ENCODE measurements at places on chromosomes 5 and 9.

DNA sequence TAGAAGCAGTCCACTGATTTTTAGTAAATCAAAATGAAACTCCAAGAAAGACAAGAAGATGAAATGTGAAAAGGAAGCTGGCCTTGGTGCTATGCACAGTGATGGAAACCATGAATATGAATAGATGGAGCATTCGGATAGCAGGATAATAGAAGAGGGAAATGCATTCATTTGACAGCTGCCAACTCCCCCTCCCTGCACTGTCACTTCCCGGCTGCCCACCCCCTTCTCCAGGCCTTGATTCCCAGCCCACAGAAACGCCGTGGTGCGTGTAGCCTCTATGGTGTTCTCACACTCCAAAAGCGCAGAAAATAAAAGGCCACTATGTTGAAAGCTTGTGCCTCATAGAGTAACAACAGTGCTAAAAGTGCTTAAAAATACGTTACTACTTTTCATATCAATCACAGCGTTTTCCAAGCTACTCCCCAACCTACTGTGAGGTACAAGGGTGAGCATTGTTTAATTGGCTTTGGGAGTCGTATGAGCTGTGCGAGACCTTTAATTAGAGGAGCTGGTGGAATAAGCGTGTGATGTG lies 26.1 kb upstream of the IFNK start:
- DNase-seq, result no peak

- no peak for DNase-seq
Measured at GRCh38 chr5:148684528-148684927, 30.2 kb upstream of the HTR4 start.

GRCh38 chr9:126419475-126419874 lies 92.8 kb downstream of the MVB12B start:
- DNase-seq, result no peak

DNA sequence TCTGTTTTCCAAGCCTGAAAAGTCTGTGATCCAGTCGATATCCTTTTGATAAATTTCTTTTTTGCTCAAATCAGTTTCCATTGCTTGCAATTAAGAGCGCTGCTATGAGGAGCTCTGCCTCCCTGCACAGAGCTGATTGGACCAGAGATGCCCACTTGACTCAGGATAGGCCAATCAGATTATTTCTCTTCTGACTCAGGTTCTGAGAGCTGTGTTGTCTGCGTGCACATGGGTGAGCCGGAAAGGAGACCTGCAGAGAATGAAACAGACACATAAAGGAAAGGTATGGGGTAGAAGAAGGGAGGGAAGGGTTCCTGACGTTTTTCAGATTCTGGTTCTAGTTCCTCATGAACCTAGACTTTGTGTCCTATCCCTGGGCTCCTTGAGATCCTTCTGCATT lies 15.8 kb upstream of the FABP6 start:
- no peak for DNase-seq

- DNase-seq, result peak; percentile 57
Measured at GRCh38 chr5:179795863-179796833, 2.4 kb downstream of the LTC4S start.

GRCh38 chr5:125336401-125336800 lies 590.0 kb upstream of the ZNF608 start:
- no peak for DNase-seq

GRCh38 chr5:84816746-84817547 lies 432.3 kb upstream of the EDIL3 start:
- DNase-seq, result no peak

DNA sequence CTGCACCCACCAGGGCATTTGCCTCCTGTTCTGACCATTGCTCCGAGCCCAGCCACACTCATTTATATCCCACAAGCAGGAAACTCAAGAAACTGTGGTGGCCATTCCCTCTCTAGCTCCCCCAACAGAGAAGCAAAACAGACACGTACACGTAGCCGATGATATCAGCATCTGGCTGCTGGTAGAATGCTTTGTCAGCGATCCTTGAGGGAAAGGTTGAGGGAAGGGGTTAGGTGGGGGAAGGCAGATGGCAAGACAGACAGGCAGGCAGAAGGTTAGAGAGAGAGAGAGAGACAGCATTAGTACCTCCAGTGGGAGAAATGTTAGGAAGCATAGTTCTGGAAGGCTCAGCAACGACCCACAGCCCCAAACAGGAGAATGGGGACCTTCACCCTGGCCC lies 7.8 kb downstream of the HIGD2A start:
- no peak for DNase-seq

- DNase-seq, result no peak
Measured at GRCh38 chr5:178902849-178903248, 7.1 kb downstream of the ZFP2 start.

- no peak for DNase-seq
Measured at GRCh38 chr9:14895806-14896205, 14.4 kb downstream of the FREM1 start.

DNA sequence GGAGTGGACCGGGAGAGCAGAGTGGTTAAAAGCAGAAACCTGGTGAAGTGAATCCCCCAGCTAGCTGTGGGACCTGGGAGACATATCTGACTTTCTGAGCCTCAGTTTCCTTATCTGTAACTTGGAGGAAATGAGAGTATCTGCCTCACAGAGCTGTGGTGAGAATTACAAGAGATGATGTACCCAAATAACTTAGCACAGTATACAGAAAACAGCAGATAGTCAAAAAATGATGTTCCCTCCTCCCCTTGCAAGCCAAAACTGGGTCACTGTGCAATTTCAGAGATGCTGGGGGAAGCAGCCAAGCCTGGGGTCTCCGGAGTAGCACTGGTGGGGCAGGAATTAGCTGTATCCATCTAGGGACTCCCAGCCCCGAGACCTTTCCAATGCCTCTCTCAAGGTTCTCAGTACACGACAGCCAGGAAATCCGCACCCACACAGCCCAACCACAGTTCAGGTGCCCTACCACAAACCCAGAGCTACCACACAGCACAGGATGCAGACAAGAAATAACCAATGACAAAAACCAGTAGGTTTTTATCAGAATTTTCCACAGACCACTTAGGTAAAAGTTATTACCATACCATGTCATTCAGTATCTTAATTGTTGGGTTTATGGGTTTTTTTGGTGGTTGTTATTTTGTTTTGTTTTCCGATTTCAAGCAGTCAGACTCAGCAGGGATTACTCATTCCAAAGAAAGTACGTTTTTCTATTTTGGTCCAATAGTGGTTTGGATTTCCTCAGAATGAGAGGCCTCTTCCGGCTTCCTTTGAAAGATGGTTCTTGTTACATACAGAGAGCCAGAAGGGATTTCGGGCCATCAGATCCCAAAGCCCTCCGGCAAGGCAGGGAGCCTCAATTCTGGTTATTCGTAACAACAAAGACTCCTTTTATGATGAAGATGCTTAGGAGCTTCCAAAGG lies 4.9 kb upstream of the HRH2 start:
- DNase-seq, result peak; percentile 54

GRCh38 chr9:6356441-6356840 lies 28.3 kb downstream of the TPD52L3 start:
- DNase-seq, result no peak

DNA sequence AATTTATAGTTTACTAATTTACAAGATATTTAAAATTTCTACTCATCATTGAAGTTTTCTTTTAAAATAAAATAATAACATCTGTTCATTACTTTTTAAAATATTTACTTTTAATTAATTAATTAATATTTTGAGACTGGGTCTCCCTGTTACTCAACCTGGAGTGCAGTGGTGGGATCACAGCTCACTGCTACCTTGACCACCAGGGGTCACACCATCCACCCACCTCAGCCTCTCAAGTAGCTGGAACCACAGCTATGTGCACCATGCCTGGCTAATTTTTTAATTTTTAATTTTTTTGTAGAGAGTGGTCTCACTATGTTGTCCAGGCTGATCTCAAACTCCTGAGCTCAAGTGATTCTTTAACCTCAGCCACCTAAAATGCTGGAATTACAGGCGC lies 1013.6 kb downstream of the CDH9 start:
- DNase-seq, result no peak

GRCh38 chr5:157862183-157862851 lies 3.4 kb upstream of the CLINT1 start:
- no peak for DNase-seq

DNA sequence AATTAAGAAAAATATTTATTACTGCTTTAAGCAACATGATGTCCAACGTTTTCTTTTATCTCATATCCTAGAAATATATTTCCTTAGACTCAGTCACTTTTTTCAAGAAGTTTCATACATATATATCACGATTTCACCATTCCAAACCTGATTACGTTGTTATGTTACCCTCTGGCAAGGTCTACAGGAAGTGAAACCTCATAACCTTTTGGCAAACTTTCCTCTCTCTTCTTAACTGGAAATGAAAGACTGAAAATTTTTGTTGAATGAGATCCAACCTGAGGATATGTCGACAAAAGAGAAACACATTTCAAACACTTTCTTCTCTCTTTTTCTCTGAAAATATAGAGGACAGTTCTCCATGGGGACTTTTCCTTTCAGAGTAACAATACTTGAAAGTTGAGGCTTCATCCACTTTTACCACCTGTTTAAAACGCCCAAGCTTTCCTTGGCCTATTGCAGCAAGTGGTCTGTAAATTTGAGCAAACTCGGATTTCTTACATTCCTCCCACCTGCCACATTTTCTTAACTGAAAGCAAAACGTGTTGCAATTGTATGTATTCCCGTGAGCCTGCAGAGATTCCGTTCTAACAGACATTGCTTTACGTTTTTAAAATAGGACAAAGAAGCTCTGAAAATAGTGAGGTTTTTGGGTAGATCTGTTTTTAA lies 298.1 kb downstream of the CETN3 start:
- no peak for DNase-seq

DNA sequence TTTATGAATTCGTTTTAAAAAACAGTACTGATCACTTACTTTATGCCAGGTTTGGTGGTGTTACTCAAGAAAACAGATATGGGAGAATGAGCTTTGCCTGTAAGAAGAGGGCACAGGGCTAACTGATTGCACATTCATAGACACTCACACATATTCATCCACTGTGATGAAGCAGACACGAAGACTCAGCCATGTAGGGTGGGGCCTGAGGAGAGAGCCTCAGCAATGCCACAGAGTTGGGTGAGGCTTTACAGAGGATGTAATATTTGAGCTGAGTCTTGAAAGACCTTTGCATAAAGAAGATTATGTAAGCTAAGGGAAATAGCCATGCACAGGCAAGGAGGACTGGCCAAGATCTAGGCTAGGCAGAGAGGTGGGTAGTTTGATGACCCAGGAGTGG lies 472.8 kb downstream of the PSAT1 start:
- no peak for DNase-seq

- DNase-seq, result no peak
Measured at GRCh38 chr5:14816999-14817761, 54.4 kb downstream of the ANKH start.

DNA sequence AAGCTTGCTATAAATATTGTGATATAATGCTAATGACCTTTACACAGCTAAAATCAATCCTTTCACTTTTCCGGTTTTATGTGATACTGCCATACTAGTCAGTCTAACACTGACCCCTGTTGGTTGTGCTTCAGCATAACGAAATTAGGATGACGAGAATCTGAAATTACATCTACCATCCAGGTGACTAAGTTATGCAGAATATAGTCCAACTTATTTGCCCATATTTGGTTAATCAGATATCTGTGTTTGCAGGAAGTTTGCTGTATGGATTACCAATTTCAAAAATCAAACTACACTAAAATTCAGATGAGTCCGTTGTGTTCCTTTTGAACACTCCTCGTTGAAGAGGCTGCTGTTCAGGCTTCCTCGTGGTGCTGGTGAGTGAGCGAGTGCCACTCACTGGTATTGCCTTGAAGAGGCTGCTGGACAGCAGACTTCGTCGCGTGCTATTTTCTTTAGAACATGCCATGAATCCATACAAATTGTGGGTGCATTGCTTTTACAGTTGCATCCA lies 32.5 kb downstream of the TENT4A start:
- DNase-seq, result no peak

DNA sequence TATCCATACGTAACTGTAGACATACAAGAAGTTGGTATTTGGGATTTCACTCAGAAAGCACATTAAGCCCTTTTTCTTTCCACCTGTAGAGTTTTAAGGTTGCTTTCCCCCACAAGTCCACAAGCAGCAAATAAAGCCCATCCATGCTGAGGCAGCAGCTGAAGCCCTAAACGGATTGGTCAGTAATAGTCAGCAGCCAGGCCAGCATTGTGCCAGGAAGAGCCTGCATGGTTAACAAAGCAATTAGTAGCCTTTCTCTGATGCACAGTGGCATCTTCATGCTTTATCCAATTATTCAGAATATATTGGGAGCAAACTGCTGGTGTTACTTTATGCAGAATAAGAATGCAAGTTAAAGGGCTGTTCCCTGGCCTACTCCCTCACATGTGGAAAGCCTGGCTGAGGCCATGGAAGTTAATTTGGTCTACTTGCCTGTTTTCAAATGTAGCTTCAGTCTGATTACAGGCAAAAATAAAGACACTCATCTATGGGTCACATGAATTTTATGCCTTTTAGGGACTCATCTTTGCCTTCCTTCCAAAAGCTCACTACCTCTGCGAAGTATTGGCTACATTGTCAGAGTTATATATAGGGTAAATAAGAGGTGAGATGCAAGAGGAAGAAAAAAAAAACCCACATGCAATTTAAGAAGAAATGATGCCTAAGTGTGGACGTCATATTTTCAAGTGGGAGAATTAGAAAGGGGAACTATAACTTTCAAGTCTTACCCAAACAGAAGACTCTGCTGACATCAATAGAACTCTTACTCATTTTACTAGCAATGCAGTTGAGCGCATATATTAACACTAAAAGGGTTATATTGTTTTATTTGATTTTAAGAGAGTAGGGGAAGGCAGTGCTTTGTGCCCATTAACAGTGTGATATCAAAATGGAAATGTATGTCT lies 15.9 kb downstream of the EBF1 start:
- DNase-seq, result no peak

- DNase-seq, result no peak
Measured at GRCh38 chr5:68538814-68539420, 323.4 kb downstream of the PIK3R1 start.

GRCh38 chr9:110027671-110028081 lies 180.3 kb downstream of the C9orf152 start:
- no peak for DNase-seq

GRCh38 chr5:176658007-176658599 lies 10.8 kb downstream of the TSPAN17 start:
- peak; percentile 58 for DNase-seq

DNA sequence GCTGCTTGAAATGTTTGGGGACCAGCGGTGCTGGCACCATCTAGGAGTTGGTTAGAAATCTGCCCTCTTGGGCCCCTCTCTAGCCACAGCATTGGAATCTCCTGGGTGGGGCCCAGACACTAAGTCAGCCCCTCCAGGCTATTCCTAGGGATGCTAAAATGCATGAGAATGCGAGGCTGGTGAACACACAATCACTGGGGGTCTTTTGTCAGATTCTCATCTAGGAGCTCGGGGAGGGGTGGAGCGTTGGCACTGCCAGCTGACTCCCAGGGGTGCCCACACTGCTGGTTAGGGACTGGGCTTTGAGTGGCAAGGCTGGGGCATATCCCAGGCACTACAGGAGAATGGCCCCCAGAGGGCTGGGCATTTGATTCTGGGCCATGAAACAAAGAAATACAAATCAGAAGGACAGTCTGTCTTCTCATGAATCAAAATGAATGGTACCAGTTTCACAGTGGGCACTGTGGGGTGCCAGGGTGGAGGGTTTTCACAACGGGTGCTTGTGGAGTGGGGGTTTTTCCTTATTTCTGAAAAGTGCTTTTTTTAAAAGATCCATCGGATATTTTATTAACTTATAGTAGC lies 127.8 kb upstream of the RAPGEF1 start:
- no peak for DNase-seq

GRCh38 chr9:104750185-104750767 lies 2.8 kb downstream of the NIPSNAP3A start:
- no peak for DNase-seq

Measured in stimulated activated CD4-positive, alpha-beta T cell treated with anti-CD3 and anti-CD28 coated beads, Interleukin-15, amount 100 ng/mL, for 1 hour (primary cell).